Type B pancreatic cell (in vitro differentiated cells): ENCODE measurements at places on chromosomes 3 and 15. TPM values are rescaled to one million over a fixed set of nuclear protein-coding genes. Genes with fewer than 3 reads are reported as not detected.

GRCh38 chr3:131636266-131636775 is 133.6 kb upstream of the MRPL3 start:
- H3K4me1 ChIP-seq = no peaks in the 10 kb centered on the region
- H3K36me3 ChIP-seq = no peaks in the 10 kb centered on the region
- H3K4me3 ChIP-seq = no peak overlapping the region
- no peak for DNase-seq

- H3K4me3 ChIP-seq = no peak overlapping the region
- H3K36me3 ChIP-seq = no peaks in the 10 kb centered on the region
- peaks cover 4% of the 10 kb centered on the region for H3K4me1 ChIP-seq
- no peak overlapping the region for H3K27ac ChIP-seq
- peaks cover 41% of the 10 kb centered on the region for H3K27me3 ChIP-seq
- no peak for DNase-seq
These were observed 4.8 kb downstream of the PAQR9 start for GRCh38 chr3:142958707-142959106.

Gene C15orf62
- 1.1 and 1.3 TPM in 2 replicates for total RNA-seq

Gene SPCS1
- total RNA-seq = 102 and 119 TPM in 2 replicates
